ENCODE measurements at places on chromosomes 13 and 19.
A peak's percentile ranks its signal among the peaks of the same experiment; 100 is the strongest.

DNA sequence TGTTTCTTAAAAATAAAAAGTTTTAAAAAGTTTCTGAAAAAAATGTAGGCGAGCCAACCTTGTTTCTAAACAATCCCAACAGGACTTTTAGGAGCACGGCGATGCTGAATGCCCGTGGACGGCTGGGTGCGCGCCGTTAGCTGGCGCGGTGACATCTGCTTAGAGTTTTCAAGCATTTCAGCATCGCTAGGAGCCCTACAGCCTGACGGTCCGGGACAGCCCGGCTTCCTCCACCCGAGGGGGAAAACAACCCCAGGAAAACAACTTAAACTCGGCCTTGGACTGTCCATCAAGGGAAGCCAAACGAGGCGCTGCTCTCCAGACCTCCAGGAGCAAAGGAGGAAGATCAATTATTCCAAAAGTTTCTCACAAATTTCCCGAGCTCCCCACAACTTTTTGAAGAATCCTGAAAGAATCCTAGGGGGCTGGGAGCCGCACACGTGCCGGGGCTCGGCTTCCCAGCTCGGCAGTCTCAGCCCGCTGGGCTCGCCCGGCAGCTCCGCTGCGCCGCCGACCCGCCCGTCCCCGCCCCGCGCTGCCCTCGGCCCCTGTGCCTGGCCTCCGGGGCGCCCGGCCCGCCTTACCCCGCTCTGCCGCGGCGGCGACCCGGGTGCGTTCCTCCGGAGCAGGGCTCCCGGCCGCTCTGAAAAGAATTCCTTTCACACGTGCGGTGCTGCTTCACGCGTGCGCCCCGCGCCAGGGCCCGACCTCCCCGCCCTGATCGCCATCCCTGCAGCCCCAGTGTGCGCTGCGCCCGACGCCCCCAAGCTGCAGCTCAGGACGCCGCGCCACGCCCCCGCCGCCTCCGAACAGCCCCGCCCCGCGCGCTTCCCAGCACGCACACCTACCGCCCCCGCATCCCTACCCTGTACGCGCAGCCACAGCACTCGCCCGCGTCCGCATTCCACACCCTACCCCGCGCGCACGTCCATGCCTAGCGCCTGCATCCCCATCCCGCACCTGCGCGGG is at the start of gene GJA3:
TSS of gene GJA3 (minus strand) at position 747 of the 969 bp plus-strand sequence. CDS start 17,764 bp downstream, outside the sequence.
- peak; percentile 45 for DNase-seq

DNA sequence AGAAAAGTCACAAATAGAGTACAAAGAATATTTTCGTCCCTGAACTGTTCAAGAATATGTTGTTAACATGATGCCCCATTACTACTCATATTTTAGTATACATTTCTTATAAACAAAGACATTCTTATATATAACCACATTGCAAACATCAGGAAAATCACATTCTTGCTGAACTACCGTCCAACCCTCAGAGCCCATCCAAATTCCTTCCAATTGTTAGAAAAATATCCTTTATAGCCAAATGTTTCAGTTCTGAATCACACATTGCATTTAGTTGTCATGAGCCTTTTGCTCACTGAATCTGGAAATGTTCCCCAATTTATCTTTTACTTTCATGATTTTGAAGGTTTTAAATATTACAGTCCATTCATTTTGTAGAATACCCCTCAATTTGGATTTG is 467.8 kb upstream of the ARGLU1 start:
- no peak for DNase-seq

DNA sequence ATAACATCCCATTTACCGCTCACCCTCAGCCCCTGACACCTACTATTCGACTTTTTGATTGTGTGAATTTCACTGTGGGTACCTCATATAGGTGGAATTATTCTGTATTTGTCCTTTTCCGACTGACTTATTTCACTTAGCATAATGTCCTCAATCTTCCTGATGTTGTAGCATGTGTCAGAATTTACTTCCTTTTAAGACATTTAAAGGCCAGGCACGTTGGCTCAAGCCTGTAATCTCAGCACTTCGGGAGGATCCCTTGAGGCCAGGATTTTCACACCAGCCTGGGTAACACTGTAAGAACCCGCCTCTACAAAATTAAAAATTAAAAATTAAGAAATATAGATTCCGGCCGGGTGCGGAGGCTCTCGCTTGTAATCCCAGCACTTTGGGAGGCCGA is 13.0 kb downstream of the ZNF490 start:
- no peak for DNase-seq

GRCh38 chr19:13056052-13056660 is 46.5 kb downstream of the LYL1 start:
- DNase-seq, result no peak

DNA sequence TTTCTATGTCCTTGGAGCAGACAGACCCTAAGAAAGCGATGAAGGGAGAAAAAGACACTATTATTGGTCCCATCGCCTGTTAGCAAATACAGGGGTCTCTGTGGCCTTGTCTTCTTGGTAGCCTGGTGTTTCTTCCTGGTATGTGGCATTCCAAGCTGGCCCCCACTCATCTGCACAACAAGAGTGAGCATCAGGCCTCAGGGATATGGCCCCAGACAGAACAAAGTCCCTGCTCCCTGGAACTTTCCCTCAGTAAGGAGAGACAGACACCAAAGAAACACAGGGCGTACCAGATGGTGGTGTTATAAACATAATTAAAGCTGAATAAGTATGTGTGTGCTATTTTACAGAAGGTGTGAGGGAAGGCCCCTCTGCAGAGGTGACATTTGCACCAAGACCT is 48.2 kb upstream of the KPNA3 start:
- no peak for DNase-seq
